ENCODE measurements at places on chromosomes 11 and 22.
A peak's percentile ranks its signal among the peaks of the same experiment; 100 is the strongest.

GRCh38 chr11:61162092-61162941 is 1.1 kb upstream of the VPS37C start:
- peak; percentile 20 for DNase-seq

- no peak for DNase-seq
Observed at GRCh38 chr11:76631566-76632308, 38.8 kb downstream of the LRRC32 start.

DNA sequence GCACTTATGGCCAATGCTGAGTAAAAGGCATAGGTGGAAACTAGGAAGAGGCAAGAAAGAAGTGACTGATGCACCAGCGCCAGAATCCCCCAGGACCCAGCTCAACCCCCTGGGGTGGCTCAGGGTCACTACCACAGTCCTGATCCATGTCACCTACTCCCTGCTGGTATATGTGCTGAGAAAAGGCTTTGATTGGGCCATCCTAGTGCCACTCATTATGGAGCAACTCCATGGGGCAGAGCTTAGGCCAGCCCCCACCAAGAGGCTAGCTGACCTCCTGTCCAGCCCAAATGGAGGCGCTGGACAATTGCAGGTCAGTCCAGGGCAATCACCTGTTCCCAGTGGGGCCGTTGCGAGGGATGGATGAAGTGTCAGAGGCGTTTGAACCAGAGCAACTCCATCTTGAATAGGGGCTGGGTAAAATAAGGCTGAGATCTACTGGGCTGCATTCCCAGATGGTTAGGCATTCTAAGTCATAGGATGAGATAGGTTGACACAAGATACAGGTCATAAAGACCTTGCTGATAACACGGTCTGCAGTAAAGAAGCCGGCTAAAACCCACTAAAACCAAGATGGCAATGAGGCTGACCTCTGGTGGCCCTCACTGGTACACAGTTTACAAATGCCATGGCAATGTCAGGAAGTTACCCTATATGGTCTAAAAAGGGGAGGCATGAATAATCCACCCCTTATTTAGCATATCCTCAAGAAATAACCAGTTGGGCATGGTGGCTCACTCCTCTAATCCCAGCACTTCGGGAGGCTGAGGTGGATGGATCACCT is 20.6 kb upstream of the DAGLA start:
- DNase-seq: no peak

DNA sequence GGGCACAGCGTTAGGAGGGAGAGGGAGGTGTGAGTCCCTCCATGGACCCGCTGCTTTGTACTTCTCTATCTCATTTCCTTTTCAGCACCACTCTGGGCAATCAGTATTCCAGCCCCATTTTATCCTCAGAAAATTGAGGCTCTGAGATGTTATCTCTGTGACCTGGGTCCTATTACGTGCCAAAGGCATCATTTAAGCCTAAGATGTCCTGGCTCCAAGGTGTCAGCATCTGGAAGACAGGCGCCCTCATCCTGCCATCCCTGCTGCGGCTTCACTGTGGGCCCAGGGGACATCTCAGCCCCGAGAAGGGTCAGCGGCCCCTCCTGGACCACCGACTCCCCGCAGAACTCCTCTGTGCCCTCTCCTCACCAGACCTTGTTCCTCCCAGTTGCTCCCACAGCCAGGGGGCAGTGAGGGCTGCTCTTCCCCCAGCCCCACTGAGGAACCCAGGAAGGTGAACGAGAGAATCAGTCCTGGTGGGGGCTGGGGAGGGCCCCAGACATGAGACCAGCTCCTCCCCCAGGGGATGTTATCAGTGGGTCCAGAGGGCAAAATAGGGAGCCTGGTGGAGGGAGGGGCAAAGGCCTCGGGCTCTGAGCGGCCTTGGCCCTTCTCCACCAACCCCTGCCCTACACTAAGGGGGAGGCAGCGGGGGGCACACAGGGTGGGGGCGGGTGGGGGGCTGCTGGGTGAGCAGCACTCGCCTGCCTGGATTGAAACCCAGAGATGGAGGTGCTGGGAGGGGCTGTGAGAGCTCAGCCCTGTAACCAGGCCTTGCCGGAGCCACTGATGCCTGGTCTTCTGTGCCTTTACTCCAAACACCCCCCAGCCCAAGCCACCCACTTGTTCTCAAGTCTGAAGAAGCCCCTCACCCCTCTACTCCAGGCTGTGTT is 829 bp upstream of the APOC3 start:
- no peak for DNase-seq

DNA sequence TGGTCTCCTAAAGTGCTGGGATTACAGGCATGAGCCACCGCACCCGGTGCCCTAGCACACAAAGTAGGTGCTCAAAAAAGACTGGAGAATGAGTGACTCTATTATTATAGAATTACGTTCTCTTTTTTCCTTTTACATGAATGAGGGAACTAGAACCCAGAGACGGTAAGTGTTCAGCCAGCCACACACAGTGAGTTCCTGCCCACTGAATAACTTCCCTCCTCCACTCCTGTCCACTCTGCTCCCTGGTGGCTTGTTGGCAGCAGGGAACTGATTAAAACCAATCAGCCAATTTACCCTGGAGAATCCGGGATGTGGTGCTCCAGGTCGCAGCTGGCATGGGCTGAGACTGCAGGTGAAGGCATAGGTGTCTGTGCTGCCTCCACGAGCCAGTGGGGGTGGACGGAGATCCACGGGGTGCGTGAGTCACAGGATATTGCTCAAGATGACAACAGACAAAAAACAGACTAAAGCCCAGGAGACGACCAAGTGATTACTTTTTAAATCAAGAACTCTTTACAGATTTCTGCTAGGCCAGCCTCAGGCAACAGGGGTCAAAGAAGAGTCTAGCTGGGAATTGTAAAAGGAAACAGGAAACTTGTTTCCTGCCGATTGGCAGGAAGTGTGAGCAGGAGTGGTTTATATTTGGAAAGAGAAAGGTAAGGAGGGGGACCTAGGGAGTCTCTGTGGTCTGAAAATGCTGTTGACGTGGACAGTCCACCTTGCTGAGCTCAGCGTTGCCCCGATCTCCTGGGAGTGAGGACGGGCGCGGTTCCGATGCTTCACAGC is 95.2 kb upstream of the TP53I11 start:
- peak; percentile 33 for DNase-seq

GRCh38 chr22:23059284-23059948 is 10.9 kb upstream of the GNAZ start:
- no peak for DNase-seq

DNA sequence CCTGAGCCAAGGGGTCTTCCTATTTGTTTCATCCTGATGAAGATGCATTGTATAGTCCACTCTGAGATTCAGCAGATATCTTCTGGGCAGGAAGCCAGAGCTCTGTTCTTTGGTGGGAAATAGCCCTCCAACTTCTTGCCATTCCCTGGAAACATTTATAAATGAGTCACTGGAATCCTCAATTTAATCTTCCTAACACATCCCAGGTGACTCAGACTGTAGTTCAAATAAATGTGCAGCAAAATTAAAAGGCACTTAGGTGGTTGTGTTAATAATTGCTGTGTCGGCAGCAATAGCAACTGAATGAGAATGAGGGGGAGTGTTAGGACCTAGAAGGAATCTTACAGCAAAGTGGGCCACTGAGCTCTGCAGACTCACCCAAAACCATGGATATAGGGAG is 108.6 kb downstream of the INSC start:
- DNase-seq: no peak
